ENCODE measurements at places on chromosomes 3 and 15.
A peak's percentile ranks its signal among the peaks of the same experiment; 100 is the strongest.

DNA sequence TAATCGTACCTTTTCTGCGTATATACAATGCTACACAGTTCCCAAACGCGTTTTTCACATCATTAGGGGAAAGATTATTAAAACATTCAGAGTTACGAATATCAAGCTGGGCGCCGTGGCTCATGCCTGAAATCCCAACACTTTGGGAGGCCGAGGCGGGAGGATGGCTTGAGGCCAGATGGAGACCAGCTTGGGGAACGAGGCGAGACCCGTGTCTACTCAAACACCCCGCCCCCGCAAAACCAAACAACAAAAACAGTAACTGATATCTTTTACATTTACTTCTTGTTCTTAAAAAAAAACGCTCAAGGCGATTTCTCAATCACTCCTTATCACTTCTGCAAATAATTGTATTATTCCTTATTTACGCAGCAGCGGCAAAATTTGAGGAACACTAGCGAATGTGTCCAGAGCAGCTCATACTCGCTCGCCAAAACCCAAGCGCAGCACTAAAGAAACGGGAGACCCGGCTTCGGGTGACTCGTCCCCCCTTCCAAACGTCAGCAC lies 1.2 kb downstream of the ZBTB11 start:
- no peak for DNase-seq

GRCh38 chr3:49004352-49005302 lies 2.6 kb upstream of the WDR6 start:
- no peak for DNase-seq

DNA sequence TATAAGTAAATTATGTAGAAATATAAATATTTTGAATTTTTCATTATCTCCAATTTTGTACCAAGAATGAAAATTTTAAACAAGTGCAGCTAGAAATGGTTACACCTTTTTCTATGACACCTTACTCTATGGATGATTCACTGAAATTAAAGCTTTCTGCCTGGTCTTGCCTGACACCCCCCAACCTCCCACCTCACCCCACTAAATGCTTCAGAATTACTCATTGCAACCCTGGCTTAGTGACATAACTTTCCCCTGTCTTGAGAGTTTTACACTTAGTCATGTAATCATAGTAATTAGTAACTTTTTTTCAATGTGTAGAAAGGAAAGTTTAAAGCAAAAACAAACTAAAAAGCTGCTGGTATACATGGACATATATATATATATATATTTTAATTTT lies 42.0 kb upstream of the MEIS2 start:
- DNase-seq, result no peak

GRCh38 chr3:36318621-36319200 lies 61.6 kb upstream of the STAC start:
- no peak for DNase-seq

DNA sequence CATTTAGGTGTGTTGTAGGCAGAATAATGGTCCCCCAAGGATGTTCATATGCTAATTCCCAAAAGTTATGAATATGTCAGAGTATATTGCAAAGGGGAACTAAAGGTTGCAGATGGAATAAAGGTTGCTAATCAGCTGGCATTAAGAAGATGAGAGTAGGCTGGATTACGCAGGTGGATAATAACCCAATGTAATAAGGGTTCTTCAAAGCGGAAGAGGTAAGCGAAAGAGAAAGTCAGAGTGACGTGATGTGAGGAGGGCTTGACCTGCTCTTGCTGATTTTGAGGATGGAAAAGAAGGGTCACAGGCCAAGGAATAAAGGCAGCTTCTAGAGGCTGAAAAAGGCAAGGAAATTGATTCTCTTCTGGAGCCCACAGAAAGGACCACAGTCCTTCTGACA lies 104.0 kb downstream of the STRIT1 start:
- no peak for DNase-seq

DNA sequence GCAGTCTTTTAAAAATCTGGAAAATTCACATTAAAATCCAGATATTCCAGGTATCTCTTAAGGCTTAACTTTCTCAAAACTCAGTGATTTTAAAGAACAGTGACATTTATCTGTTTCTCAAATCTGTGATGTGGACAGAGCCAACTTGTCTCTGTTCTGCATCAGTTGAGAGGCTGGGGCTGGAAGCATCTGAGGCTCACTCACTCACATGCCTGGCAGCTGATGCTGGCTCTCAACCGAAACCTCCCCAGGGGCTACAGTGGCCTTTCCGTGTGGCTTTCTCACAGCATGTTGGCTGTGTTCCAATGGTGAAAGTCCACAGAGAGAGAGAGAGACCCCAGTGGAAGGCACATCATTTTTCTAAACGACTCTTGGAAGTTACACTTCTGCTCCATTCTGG lies 53.5 kb downstream of the CEMIP start:
- no peak for DNase-seq

DNA sequence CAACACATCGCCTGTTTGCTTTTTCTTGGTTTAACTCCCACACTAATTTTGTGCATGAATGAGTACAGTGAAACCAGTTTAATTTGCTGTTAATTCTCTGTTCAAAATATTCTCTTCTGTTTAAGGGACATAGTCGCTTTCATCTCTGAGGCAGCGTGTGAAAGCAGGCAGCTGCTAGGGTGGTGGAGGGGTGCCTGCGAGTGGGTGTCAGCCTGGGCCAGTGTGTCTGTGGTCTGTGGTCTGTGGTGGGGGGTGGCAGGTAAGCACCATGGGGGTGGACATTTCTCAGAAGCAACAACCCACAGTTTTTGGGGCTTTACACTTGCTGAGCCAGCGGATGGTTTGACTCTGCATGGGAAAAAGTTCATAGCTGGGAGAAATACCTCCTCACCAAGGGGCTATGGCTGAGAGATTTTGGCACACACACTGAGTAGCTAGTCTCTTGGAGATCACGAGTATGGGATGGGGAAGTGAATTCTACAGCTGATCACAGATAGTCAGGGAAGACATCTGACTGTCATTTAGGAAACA lies 109.2 kb downstream of the EPHB1 start:
- no peak for DNase-seq

DNA sequence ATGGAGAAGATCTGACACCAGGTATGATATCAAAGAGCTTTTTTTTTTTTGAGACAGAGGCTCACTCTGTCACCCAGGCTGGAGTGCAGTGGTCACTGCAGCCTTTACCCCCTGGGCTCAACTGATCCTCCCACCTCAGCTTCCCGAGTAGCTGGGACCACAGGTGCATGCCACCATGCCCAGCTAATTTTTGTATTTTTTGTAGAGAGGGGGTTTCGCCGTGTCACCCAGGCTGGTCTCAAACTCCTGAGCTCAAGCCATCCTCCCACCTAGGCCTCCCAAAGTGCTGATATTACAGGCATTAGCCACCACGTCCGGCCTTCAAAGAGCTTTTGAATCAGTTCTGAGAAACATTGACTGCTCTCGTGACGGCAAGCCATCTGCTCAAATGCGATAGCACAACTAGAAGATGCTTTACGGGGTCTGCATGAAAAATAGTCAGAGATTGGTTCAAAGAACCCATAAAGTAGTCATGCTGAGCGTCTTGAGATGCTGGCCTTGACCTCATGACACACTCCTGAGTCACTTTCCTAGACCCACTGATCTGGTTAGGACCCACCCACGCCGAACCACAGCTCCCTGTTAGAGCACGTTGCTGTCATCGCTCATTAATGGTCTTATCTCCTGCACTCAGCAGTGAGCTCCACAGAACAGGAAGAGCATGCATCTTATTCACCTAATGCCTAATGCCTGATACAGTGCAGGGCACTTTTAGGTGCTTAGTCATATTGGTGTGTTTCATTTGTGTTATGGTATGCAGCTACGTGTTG lies 57.0 kb upstream of the NR2F2 start:
- peak; percentile 86 for DNase-seq

DNA sequence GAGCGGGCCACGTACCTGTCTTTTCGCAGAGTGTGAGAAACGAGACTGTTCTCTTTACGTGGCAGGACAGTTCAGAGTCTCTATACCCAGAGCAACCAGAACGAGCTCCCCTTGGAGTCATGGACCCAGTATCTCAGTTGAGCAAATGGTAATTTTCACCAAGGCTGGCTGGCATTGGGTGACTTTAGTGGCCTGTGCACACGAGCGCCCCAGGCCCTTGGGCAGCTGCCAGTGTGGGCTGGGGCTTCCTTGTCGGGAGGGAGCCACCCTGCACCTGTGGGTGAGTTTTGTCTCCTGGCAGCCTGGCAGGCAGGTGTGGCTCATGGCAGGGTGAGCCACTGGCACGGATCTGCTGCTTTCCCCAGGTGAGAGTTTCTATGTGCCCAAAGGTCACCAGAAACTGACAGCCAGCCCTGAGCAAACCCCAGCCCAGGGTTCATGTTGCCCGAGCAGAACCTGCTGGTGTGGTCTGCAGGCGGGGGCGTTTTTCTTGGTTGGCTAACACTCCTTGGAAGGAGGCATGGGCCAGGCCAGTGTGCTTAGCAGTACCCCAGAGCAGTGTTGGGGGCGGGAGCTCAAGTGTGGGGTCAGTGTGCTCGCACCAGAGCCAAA lies 135.0 kb downstream of the TJP1 start:
- DNase-seq, result no peak

DNA sequence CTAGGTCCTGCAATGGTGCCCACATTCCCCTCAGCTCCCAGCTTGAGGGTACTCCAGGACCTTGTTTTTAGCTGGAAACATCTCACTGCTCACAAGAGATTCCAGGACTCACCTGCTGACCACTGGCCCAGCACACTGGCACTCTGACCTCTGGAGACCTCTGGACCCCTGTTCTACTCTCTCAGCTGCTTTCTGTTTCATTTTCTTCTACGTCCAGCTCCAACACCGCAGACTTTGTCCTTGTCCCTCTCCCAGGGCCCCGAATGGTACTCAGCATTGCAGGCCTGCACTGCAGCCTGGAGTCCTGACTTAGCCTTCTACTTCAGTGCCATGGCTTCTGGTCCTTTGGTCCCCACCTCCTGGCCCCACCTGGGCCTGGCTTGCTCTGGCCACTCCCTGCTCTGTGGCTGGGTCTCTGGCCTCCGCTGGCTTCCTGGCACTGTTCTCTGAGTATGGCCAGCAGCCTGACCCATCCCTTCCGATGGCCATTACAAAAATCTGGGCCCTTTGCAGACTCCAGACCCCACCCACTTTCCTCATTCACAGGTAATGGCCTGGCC lies 27.9 kb downstream of the KY start:
- no peak for DNase-seq
